ENCODE measurements at places on chromosomes 7 and 10. TPM values are rescaled to one million over a fixed set of nuclear protein-coding genes. Genes with fewer than 3 reads are reported as not detected.

GRCh38 chr7:16741676-16742075 lies 11.9 kb upstream of the TSPAN13 start:
- no peak overlapping the region for H3K27ac ChIP-seq
- no peaks in the 10 kb centered on the region for H3K36me3 ChIP-seq

DNA sequence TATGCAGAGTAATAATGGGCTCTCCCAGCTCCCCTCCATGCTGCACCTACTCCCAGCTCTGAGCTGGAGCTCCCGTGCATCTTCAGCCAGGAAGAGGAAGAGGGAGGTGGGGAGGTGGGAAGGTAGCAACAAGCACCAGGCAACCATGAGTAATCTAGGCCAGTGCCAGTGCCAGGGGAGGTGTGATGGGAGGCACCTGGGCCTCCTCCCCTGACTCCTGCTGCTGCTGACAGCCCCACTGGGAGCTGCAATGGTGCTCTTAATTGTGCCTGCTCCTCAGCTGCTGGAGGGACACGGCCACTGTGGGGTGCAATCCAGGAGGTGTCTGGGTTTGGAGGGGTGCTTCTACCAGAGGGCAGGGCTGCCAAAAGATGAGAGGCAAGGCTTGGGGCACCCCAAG lies 243.0 kb downstream of the PLXNA4 start:
- no peak for DNase-seq
- no peak overlapping the region for H3K27ac ChIP-seq
- H3K4me3 ChIP-seq, result no peak overlapping the region
- H3K36me3 ChIP-seq, result no peaks in the 10 kb centered on the region
- no peaks in the 10 kb centered on the region for H3K4me1 ChIP-seq

DNA sequence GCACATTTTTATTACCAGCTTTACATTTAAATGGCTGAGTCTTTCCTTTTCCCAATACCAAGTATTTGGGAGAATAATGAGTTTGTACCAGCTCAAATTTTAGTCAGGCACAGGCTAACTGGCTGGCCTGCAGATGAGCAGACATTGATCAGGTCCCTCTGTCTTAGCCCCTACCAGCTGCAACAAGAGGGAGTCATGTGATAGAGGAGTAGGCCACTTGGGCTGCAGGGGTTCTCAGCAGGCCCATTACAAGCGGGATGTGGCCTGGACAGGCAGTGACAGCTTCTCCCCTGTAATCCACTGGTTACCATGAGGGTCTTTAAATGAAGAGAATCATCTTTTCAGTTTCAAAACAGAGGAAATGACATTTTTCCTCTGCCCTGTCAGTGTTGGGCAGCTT lies 283.6 kb downstream of the SUGCT start:
- no peak for DNase-seq
- H3K4me3 ChIP-seq, result no peak overlapping the region
- H3K27me3 ChIP-seq, result no peaks in the 10 kb centered on the region
- H3K27ac ChIP-seq, result no peak overlapping the region
- H3K4me1 ChIP-seq, result no peaks in the 10 kb centered on the region
- no peaks in the 10 kb centered on the region for H3K36me3 ChIP-seq

Gene PRKRIP1
- 31.7 TPM for total RNA-seq

- no peaks in the 10 kb centered on the region for H3K36me3 ChIP-seq
- H3K4me1 ChIP-seq, result peaks cover 34% of the 10 kb centered on the region
- H3K27me3 ChIP-seq, result peaks cover 81% of the 10 kb centered on the region
Measured at GRCh38 chr7:114084002-114084471, 165.2 kb upstream of the PPP1R3A start.

Gene ZSCAN21
- 8.0 TPM for total RNA-seq

Gene HOXA4
- total RNA-seq, result not detected

DNA sequence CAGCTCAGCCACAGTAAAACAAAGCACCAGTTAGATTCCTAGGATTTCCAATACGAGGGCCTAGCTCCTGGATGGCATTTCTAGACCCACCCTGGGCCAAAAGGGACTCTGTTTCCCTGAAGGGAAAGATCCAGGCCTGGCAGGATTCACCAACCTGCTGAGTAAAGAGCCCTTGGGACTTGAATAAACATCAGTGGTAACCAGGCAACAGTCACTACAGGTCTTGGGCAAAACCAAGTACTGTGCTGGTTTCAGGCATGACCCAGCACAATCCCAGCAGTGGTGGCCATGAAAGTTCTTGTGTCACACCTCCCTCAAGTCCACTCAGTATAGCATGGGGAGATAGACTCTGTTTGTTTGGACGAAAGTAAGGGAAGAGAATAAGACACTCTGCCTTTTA lies 31.0 kb upstream of the STARD3NL start:
- no peak for DNase-seq
- no peak overlapping the region for H3K27ac ChIP-seq
- H3K4me3 ChIP-seq, result no peak overlapping the region
- H3K36me3 ChIP-seq, result no peaks in the 10 kb centered on the region

- no peaks in the 10 kb centered on the region for H3K27me3 ChIP-seq
- H3K4me1 ChIP-seq, result peaks cover 7% of the 10 kb centered on the region
- no peak overlapping the region for H3K4me3 ChIP-seq
- no peak overlapping the region for H3K27ac ChIP-seq
- no peaks in the 10 kb centered on the region for H3K36me3 ChIP-seq
- no peak for DNase-seq
Measured at GRCh38 chr10:132626761-132627665, 89.4 kb downstream of the INPP5A start.

Gene TMEM130
- not detected for total RNA-seq

DNA sequence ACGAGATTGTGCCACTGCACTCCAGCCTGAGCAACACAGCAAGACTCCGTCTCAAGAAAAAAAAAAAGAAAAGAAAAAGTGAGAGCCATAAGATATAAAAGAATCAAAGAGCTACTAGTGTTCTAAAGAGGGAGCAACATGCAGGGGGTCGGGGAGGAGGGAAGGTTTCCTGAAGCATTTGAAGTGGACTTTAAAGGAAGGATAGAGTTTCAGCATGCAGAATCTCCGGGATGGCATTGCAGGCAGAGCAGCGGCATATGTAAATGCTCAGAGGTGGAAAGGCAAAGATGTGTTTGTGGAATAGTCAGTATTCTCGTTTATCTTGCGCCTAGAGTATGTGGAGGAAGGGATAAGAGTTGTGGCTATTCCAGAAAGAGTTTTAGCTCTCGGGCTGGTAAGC lies 447.6 kb upstream of the NFE2L3 start:
- no peaks in the 10 kb centered on the region for H3K4me1 ChIP-seq
- no peak overlapping the region for H3K27ac ChIP-seq

Gene PNLIPRP1
- total RNA-seq, result not detected

GRCh38 chr7:127817466-127817865 lies 165.5 kb downstream of the SND1 start:
- H3K4me3 ChIP-seq, result no peak overlapping the region
- DNase-seq, result no peak
- no peaks in the 10 kb centered on the region for H3K27me3 ChIP-seq

DNA sequence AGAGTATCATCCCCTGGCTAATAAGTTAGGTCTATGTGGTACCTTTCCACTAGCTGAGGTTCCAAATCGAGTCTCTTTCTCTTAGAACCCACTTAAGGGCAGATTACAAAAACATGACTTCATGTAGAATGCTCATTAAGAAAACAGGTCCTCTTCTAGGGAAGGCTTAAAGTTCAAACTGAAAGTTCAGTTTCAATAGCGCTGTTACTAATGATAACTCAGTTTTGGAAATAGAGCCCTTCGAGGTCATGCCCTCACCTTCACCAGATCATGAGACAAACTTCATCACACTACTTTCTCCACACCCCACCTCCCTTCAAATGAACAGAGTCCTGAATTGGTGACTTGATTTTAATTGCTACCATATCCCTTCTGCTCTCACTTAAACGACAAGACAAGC lies 26.2 kb downstream of the HGF start:
- DNase-seq, result no peak
- no peaks in the 10 kb centered on the region for H3K36me3 ChIP-seq
- H3K4me1 ChIP-seq, result no peaks in the 10 kb centered on the region
- H3K27ac ChIP-seq, result no peak overlapping the region
- H3K27me3 ChIP-seq, result no peaks in the 10 kb centered on the region

- H3K36me3 ChIP-seq, result no peaks in the 10 kb centered on the region
- peaks cover 52% of the 10 kb centered on the region for H3K4me1 ChIP-seq
- H3K27ac ChIP-seq, result peak overlapping the region; percentile 30
- H3K4me3 ChIP-seq, result peak overlapping the region; percentile 17
Measured at GRCh38 chr10:12709521-12709963, 292.0 kb downstream of the CCDC3 start.

DNA sequence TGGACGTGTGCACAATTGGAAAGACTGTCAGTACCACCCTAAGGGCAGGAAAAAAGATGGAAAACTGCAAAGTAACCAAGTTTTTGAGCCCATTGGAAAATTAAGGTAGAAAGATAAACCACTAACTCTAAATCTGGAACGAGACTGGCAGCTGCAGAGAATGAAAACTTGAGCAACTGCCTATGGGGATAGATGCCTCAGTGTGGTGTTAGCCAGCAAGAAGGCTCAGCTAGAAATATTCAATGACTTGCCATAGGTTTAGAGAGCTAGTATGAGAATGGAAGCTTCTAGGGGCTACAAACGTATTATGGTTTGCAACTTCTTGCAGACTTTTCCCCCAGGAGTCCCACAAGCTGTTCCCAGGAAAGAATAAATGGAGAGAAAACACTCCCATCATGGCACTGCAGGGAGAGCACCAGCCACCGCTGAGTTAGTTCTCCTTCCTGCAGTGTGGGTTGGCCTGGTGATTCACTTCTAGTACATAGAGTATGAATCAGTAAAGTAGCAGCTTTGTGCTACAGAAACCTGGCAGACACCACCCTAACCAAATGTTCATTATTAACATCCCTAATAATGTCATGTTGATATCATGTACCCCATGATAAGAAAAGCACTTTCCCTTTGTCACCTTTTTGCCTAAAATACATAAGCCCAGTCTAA lies 372.4 kb upstream of the VWC2 start:
- no peak overlapping the region for H3K4me3 ChIP-seq
- H3K27me3 ChIP-seq, result no peaks in the 10 kb centered on the region
- no peak for DNase-seq

DNA sequence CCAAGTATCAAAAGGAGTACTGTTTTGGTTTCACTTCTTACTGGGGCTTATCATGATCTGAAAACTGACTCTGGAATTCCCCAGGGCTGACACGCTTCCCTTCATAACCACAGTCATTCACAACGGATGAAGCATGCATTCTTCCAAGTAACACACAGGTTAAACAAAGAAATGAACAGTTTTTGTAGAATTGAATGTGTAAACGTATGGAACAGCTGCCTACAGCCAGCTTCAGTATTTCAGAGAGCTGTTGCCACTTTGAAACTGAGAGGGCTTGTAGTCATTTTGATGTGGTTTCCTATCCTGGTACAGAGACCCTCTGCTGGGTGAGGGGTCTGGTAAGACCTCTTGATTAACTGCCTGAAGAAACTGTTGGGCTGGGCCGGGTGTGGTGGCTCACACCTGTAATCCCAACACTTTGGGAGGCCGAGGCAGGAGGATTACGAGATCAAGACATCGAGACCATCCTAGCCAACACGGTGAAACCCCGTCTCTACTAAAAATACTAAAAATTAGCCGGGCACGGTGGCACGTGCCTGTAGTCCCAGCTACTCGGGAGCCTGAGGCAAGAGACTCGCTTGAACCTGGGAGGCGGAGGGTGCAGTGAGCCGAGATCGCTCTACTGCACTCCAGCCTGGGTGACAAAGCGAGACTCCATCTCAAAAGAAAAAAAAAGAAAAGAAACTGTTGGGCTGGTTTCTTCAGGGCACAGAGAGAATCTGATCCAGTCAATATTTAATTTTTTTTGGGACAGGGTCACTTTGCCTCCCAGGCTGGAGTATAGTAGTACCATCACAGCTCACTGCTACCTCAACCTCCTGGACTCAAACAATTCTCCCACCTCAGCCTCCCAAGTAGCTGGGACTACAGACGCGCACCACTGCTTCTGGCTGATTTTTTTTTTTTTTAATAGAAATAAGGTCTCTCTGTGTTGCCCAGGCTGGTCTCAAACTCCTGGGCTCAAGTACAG lies 4.7 kb downstream of the NFE2L3 start:
- peak overlapping the region; percentile 93 for H3K4me3 ChIP-seq
- H3K4me1 ChIP-seq, result peaks cover 71% of the 10 kb centered on the region
- DNase-seq, result peak; percentile 90

DNA sequence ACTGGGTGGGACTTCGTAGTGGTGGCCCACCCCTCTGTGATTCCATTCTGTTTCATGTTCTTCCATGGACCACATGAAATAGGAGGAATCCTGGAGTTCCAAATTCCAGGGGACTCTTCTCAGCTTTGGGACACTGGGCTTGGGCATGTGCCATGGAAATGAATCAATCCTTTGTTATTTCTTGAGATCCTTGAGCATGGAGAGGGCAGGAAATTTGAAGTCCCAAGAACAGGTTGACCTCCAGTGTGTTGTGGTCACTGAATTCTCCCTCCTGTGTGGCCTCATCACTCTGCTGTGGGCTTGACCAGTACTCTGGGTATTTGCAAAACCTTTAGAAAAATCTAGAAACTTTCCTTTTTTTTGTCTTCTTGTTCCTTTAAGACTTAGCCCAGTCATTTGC lies 22.7 kb downstream of the TACR2 start:
- DNase-seq, result no peak
- peaks cover 60% of the 10 kb centered on the region for H3K36me3 ChIP-seq
- H3K4me3 ChIP-seq, result no peak overlapping the region
- peak overlapping the region; percentile 8 for H3K27ac ChIP-seq
- no peaks in the 10 kb centered on the region for H3K27me3 ChIP-seq

Gene PTN
- not detected for total RNA-seq

DNA sequence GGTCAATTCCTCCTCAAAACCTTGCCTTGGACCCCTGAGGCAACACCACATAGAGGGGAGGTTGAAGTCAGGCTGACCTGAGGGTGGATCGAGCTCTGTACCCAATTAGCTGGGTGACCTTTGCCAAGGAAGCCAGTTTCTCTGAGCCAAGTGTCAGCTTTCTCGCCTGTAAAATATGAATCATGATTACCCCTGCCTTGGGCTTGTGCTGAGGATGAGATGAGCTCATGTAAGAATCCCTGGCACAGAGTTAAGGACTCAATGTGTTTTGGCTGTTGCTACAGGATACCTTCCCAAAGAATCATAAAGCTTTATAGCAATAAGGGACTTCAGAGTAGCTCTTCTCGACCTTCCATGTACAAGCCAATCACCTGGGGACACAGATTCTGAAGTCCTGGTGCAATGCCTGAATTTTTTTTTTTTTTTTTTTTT lies 43.5 kb upstream of the CACUL1 start:
- H3K4me3 ChIP-seq, result no peak overlapping the region
- no peak for DNase-seq
- H3K27me3 ChIP-seq, result peaks cover 16% of the 10 kb centered on the region

DNA sequence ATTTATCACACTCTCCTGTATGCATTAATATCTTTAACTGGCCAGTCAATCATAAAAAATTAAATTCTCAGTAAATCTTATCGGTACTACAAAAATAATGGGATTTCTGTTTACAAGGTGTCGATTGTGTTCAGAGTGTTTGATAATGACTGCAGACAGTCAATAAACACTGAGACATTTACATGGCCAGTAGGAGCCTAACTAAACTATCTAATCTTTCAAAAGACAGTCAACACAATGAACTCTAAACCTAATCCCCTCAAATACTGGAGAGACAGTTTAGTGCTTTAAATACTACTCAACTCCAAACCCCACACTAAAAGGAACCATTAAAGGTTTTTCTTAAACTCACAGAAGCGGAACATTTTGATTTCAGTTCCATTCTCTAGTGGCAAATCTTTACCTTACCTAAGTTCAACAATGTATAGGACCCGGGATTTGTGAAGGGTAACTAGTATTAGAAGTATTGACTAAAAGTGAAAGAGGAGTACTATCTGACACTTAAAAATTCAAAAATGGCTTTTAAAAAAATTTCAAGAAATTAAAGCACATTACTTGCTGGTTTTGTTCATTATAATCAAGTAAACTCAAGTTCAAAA lies 37.3 kb upstream of the EXOC6 start:
- H3K27me3 ChIP-seq, result peaks cover 18% of the 10 kb centered on the region
- H3K4me1 ChIP-seq, result no peaks in the 10 kb centered on the region
- H3K4me3 ChIP-seq, result no peak overlapping the region
- H3K27ac ChIP-seq, result no peak overlapping the region
- no peak for DNase-seq

All from activated CD4-positive, alpha-beta T cell treated with anti-CD3 and anti-CD28 coated beads, Interleukin-2, amount 10 ng/mL, durations not matched to agents 24 days and 14 days (primary cell).